Fibroblast of pulmonary artery (primary cell): ENCODE measurements at places on chromosomes 4 and X.

GRCh38 chrX:109844986-109845385, 111.9 kb upstream of the ACSL4 start:
- no peak for DNase-seq

- peak; percentile 55 for DNase-seq
These were observed 41.2 kb downstream of the RELL1 start for GRCh38 chr4:37644962-37645361.

GRCh38 chrX:148523303-148524080, 23.1 kb downstream of the AFF2 start:
- no peak for DNase-seq

GRCh38 chr4:97396097-97396496, 747.2 kb downstream of the STPG2 start:
- no peak for DNase-seq

- no peak for DNase-seq
These were observed 73.3 kb downstream of the MTMR1 start for GRCh38 chrX:150766351-150767044.

- no peak for DNase-seq
These were observed 25.8 kb upstream of the DYNLT3 start for GRCh38 chrX:37873220-37873619.

DNA sequence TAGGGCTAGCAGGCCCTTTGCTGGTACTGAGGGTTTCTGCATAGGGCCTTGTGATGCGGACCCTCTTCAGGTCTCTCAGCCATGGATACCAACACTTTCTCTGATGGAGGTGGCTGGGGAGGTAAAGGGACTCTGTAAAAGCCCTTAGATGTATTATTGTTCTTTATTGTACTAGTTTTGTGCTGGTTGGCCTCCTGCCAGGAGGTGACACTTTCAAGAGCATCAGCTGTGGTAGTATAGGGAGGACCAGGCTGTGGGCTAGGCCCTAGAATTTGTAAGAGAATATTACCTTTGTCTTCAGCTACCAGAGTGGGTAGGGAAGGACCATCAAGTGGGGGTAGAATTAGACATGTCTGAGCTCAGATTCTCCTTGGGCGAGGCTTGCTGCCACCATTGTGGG, 936.3 kb downstream of the CENPC start:
- no peak for DNase-seq

DNA sequence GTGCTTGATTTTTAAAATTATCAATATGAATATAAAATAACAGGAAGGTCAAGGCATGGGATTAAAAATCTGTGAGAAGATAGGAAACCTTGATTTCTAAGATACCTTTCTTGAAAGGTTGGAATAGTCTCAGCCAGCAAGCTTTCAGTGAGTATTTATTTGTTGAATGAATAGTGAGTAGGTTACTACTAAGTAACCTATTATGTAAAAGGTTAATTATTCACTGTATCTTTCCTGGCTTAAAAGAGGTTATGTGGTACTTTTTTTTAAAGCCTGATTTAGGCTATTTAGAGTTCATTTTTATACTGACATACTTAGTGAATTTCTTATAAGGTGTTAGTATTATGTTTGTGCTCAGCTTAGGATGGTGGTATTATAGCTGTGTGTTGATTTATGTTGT, 123.5 kb downstream of the PTPN13 start:
- no peak for DNase-seq
